Fibroblast of skin of back (primary cell): ENCODE measurements at places on chromosomes 7 and 10.
A peak's percentile ranks its signal among the peaks of the same experiment; 100 is the strongest.

DNA sequence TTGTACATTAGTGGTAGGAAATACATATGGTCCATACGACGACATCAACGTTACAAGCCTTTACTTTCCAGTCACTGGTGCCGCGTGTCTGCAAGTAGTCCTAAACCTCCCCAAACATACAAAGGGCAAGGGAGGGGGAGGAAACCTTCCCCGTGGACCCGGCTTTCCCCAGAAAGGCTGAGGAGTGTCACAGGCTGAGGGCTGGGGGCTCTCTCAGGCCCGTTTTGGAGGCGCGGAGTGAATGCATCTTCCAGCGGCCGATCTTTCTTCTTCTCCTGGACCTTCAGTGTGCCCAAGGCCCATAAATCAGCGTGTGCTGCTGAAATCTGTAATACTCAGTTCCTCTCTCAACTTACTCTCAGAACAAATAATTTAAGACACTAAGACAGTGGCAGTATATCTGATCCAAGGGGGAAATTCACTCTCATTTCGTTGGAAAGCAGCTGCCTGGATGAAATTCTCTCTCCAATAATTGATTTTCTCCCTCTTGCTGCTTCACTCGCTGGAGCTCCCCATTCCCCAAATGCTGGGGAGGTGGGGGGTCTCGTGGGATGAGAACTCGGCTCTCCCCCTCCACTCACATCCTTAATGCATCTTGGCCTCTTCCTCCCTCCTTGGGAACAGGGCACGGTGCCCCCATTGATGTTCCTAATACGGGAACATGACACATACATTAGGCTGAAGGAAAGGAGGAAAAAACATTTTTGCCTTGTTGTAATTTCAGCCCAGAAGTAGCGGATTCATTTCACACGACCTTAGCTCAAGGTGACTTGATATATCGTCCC is 126.1 kb downstream of the ADARB2 start:
- no peak for DNase-seq

- DNase-seq, result peak; percentile 62
These were observed 1.2 kb upstream of the WNT2 start for GRCh38 chr7:117323851-117324711.

- no peak for DNase-seq
These were observed 1.2 kb downstream of the YWHAG start for GRCh38 chr7:76357475-76358010.

- no peak for DNase-seq
These were observed 340.9 kb upstream of the PCDH15 start for GRCh38 chr10:55141892-55142291.

DNA sequence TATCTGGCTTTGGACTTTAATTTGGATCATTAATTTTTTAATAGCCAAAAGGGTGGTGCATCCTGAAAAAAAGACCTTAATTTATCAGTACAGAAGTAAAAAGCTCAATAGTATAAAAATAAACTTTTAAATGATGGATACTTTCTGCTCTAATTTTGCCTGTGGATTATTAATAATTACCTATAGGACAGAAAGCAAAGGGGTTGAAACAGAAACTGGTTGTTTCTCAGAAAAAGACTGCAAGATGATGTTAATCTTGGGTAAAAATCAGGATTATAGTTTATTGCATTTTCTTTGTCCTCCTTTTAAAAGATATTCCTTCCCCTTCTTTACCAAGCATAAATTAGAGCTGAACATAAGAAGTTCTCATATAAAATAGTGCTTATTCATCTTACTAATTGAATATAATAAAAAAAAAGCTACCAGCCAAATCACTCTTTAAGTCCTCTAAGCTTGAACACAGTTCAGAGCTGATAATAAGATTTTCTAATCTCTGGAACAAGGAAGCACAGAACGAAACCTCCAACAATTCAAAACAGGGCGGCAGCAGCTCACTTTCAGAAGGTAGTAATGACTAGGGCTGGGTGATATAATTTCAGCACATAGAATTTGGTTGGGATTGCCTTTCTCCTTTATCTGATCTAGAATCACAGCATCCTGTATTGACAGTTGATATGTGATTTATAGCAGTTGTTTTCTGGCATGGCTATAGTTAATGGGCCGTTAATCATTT is 8.1 kb upstream of the GPR85 start:
- DNase-seq, result no peak

DNA sequence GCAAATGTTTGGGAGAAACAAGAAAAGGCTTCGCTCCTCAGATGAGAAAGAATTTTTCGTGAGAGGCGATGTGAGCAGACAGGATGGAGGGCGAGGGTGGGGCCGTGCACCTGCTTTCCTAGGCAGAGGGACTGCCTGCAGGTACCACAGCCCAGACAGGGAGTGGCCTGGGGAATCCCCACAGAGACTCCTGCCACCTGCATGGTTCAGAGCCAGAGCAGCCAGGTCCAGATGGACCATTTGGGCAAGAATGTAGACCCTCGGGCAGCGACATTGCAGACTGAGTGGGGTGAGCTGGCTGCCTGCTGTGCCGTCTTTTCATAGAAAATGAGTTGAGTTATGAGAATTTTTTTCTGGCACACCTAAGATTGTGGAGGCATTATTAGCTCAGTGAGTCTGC is 216.8 kb downstream of the SNX10 start:
- DNase-seq, result no peak
